Glutamatergic neuron (in vitro differentiated cells): ENCODE measurements at places on chromosomes 1 and 21. TPM values are rescaled to one million over a fixed set of nuclear protein-coding genes. Genes with fewer than 3 reads are reported as not detected.

The PCSK9 gene
- 2.1 TPM for total RNA-seq

The OXCT2 gene
- total RNA-seq = 0.37 TPM

The GNG12 gene
- total RNA-seq = 1.3 TPM

The DCDC2B gene
- not detected for total RNA-seq

The LBR gene
- total RNA-seq = 93.9 TPM

The GNPAT gene
- total RNA-seq = 53.9 TPM

The SERTAD4 gene
- total RNA-seq = 1.5 TPM

The HLX gene
- 0.56 TPM for total RNA-seq

The FMN2 gene
- 150 TPM for total RNA-seq

The HMCN1 gene
- 0.93 TPM for total RNA-seq

The CACNA1S gene
- total RNA-seq = 0.07 TPM

The UHMK1 gene
- total RNA-seq = 19.4 TPM

The ACTN2 gene
- total RNA-seq = 2.7 TPM

The VWA5B1 gene
- total RNA-seq = 0.10 TPM

The PCNX2 gene
- 44.5 TPM for total RNA-seq
